ENCODE measurements at places on chromosomes 1 and 21.
A peak's percentile ranks its signal among the peaks of the same experiment; 100 is the strongest.

DNA sequence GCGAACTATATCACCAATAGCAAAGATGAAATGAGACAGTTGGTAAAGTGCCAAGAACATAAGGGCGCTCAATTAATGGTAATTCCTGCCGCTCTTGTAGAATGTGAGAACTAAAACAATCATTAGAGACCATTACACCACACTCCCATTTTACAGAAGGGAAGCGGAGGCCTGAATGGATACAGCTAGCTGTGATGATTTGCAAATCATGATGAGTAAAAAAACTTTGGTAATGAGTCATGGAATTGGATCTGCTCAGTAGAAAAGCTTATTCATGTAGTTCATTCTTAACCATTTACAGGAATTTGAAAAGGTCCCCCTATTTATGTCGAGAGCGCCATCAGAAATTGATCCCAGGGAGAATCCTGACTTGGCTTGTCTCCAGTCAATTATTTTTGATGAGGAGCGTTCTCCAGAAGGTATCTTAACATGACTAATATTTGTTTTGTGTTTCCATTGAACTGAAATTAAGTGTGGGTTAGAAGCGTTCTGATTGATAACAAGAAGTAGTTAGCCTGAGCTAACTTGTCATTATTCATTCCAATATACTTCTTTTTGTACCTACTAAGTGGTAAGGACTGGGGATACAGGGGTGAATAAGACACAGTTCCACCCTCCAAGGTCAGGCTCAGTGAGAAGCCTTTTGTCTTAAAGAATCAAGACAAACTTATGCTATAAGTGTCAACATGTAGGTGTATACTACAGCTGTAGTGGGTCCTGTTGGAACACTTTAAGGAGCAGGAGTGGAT lies 812 bp downstream of the TTC4 start:
- no peak for DNase-seq

DNA sequence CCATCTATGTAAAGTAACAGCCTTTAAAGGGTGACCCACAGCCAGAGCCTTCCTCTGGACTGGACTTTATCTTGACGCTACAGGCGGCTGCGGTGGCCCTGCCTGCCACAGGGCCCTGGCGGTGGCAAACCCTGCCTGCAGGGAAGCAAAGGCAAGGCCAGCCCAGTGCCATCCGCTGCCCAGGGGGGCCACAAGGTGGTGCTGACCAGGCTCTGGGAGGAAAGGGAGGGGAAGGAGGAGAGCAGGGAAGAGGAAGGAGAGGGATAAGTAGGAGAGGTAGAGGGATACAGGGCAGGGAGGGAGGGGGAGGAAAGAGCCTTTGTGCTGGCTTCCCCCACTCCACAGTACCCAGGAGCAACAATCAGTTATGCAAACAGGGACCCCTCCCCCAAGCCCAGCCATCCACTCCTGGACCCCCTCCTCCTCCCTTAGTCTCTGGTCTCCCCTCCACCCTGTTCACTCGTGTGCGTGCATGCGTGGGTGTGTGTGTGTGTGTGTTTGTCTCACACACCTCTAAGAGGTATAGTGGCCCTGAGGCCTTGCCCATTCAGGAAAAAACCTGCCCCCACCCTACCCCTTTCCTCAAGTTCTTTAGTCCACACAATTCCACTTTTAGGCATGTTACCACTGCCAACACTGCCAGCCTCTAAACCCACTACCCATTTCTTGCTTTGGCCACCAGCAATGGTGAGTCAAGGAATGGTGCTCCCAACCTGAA lies 30.3 kb downstream of the SSBP3 start:
- DNase-seq, result no peak

DNA sequence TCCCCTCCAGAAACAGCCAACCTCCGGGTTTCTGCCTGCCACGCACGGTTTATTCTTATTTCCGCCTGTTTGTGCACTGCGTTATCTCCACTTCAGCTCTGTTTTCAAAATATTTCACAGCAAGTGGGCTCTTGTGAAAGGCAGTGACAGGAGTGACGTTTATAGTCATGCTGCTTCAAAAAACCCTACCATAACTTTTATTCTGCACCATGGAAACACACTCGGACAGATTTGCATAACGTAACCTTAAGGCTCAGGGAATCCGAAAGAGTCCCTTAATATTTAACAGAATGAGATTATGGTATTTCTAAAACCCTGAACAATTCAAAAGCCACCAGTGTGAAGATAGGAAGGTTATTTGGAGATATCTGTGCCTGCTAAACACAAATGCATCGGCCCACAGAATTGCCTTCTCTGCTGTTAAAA lies 782 bp upstream of the SDE2 start:
- DNase-seq, result no peak

DNA sequence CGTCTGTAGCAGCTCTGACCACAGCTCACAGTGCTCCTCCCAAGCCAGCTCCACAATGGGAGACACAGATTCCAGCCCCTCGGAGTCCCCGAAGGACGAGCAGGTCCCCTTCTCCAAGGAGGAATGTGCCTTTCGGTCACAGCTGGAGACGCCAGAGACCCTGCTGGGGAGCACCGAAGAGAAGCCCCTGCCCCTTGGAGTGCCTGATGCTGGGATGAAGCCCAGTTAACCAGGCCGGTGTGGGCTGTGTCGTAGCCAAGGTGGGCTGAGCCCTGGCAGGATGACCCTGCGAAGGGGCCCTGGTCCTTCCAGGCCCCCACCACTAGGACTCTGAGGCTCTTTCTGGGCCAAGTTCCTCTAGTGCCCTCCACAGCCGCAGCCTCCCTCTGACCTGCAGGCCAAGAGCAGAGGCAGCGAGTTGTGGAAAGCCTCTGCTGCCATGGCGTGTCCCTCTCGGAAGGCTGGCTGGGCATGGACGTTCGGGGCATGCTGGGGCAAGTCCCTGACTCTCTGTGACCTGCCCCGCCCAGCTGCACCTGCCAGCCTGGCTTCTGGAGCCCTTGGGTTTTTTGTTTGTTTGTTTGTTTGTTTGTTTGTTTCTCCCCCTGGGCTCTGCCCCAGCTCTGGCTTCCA lies 22.9 kb upstream of the VPS13D start:
- no peak for DNase-seq

DNA sequence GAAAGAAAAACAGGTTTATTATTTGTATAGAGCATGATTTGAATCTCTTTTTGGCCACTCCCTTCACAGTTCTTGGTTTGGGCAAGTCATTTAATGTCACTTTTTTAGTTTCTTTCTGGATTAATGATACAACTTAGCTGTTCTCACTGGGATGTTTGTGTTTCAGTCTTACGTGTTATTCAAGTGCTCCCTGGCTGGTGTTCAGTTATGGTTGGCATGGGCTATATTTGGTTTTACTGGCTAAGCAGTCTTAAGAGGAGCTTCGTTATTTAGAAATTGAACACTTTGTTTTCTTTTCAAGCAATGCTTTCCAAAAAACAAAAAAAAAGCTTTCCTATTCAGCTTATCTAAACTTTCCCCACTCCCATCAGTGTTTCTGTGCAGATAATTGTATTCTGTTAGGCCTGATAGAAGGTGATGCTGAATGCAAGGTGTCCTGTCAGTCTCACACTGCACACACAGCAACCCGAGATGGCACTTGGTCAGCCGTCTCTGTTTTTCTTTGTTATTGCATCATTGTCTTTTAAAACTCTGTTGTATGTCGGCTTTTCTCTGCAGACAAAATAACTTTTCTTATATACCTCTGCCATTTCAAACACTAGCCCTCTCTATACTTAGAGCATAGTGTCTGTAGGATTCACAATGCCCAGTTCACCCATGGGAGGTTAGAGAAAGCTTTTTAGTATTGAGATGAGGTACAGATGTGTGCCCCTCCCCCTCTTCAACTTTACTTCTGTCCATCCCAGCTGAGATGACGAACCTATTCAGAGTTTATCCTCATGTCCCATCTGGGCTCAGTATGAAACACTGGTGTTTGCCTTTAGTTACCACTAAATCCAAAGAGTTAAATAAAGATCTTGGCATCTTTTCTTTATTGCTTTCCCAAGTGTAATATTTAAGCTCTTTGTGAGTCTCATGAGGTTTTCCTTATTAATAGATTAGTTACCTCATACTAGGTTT lies 80.2 kb downstream of the VPS13D start:
- no peak for DNase-seq

- no peak for DNase-seq
Measured at GRCh38 chr1:82464362-82465001, 663.7 kb downstream of the ADGRL2 start.

DNA sequence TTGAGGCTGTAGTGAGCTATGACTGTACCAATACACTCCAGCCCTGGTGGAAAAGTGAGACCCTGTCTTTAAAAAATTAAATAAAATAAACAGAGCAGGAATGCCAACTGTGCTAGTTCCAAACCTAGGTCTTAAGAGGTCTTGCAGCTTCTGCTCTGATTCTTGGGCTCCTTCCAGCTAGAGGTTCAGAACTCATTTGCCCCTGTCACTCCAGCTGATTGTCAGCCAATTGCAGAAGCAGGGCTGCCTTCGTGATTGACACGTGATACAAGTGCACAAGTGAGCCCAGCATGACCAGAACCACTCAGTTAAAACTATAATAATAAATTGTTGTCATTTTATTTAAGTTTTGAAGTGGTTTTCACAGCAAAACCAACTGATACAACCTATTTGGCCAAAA lies 298.4 kb downstream of the USP25 start:
- no peak for DNase-seq

DNA sequence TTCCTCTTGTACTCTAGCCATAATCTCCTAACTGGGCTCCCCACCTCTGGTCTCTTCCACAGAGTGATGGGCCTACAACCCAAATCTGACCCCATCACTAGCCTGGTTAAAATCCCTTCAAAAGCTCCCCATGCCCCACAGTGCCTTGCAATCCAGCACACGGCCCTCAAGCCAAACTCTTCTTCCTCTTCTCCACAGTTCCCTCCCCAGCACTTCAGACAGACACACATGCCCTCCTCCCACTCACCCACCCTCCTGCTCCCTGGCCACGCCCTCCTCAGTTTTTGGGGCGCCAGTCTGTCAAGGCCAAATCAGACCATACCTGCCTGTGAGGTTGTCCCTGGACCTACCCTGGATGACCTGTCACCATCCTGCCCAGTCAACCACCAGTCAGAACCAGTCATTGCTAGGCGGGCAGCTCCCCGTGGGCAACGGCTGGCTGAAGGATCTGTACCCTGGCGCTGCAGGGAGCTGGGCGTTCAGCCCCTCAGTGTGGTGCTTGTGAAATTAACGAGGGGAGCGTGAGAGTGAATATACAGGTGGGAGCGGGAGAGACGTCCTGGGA lies 753 bp downstream of the C1orf210 start:
- DNase-seq, result no peak

- DNase-seq, result no peak
Measured at GRCh38 chr1:241532864-241533263, 686 bp downstream of the KMO start.

GRCh38 chr1:147647796-147648633 lies 22.3 kb downstream of the ACP6 start:
- no peak for DNase-seq

GRCh38 chr1:183956559-183957188 lies 80.9 kb downstream of the COLGALT2 start:
- peak; percentile 52 for DNase-seq

DNA sequence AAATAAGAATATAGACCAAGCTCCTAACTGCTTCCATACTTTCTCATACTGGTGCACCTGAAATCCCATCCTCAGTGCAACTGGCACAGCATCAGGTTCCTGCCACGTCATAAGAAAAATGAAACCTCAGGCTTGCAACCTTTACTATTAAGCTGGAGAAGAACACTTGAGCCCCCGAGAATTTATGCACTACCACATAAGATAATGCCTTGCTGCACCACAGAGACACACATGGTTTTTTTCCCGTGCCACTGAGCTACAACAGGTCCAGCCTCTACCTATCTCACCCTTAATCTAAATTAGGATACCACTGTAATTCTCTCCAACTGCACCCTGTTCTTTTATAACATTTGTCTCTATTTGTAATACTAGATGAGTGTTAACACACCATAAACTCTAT lies 174.5 kb downstream of the DENND1B start:
- DNase-seq, result no peak

DNA sequence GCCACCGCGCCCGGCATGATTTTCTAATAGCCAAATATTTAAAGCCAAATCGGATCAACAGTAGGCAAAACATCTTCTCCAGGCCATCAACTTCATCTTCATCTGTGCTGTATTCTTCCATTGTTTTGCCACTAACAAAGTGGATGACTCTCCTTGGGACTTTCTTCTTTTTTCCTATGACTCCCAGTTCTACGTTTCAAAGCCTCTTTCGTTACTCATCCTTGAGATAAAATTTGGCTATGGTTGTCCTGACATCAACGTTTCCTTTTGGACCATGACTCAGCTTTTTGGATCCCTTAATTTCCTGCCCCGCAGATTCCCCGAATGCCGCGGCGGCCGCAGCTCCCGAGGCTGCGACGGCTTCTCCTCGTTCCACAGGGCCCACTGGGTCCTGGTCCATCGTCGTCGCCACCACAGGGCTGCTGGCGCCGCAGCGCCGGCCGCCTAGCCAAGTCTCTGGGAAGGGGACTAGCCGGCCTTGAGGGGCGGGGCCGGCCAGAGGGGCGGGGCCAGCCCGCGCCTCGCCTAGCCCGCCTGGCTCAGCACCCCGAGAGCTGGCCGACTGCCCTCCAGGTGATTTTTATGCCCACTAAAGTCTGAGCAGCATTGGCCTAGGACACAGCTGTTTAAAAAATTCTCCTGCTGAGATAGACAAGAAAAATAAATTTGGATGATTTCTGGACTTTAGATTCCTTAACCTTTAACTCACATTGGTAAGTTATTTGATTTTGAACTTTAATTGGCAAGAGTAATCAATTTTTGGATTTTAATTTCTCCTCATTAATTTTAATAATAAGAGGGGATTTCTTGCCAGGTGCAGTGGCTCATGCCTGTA lies 93.9 kb downstream of the ADCY10 start:
- DNase-seq, result peak; percentile 59

GRCh38 chr1:30798389-30799232 lies 41.0 kb upstream of the LAPTM5 start:
- DNase-seq, result no peak

- no peak for DNase-seq
Measured at GRCh38 chr1:32045772-32046171, 27.0 kb upstream of the TMEM39B start.

GRCh38 chr1:29793101-29793546 lies 556.8 kb downstream of the PTPRU start:
- DNase-seq, result peak; percentile 85

DNA sequence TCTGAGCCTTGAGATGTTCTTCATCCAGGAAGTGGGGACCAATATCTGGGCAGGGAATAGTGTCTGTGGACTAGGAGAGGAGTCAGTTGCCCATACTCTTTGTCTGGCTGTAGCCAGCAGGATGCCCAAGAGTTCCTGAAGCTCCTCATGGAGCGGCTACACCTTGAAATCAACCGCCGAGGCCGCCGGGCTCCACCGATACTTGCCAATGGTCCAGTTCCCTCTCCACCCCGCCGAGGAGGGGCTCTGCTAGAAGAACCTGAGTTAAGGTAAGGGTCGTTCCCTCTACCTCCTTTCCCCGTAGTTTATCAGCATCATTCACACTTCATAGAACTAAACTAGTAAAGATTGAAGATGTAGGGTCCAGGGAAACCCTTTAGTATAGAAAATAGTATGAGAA lies 3.4 kb upstream of the PPOX start:
- DNase-seq, result no peak

GRCh38 chr21:36466061-36466511 lies 13.8 kb downstream of the CLDN14 start:
- no peak for DNase-seq

GRCh38 chr1:201828217-201828819 lies 639 bp upstream of the IPO9 start:
- no peak for DNase-seq

- DNase-seq, result no peak
Measured at GRCh38 chr1:27120854-27121253, 34.1 kb downstream of the SLC9A1 start.

GRCh38 chr1:53377438-53377841 lies 49.6 kb upstream of the LRP8 start:
- no peak for DNase-seq

GRCh38 chr1:11289064-11289463 lies 16.1 kb downstream of the UBIAD1 start:
- no peak for DNase-seq

Measured in activated naive CD4-positive, alpha-beta T cell treated with anti-CD3 and anti-CD28 coated beads, Interleukin-2, amount 50 U/mL, for 72 hours (primary cell).